Hypothalamus (tissue), 51 donors: ENCODE measurements at places on chromosomes 13 and 19.
A peak's percentile ranks its signal among the peaks of the same experiment; 100 is the strongest.

DNA sequence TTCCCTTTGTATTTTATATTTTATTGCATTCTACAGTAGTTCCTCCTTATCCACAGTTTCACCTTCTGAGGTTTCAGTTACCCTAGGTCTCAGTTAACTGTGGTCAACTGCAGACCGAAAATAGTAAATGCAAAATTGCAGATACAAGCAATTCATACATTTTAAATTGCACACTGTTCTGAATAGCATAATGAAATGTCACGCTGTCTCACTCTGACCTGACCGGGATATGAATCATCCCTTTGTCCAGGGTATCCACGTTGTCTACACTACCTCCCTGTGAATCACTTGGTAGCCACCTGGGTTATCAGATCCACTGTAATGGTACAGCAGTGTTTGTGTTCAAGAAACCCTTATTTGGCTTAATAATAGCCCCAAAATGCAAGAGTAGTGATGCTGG is 325.0 kb downstream of the DNAJC15 start:
- DNase-seq, result no peak

- DNase-seq, result no peak
These were observed 93.2 kb downstream of the STK24 start for GRCh38 chr13:98483601-98484288.

GRCh38 chr19:30226464-30227011 is 145.6 kb upstream of the ZNF536 start:
- DNase-seq, result no peak

DNA sequence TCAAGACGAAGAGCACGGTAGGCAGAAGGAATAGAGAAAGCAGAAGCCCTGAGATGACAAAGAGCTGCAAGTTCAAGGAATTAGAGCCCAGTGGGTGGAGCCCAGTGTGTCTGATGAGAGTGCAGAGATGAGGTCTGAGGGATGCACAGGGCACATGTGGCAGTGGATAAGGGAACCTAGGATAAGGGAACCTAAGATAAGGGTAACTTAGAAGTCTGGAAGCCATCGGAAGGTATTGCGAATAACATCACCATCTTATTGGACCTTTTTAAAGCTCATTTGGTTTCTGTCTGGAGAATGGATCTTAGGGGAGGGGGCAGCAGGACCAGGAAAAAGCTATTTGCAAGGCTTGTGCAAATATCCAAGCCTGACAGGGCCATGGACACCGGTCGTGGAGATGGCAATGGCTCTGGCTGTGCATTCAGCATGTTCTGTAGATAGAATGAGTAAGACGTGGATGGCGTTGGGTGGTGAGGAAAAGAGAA is 1.3 kb downstream of the FPR3 start:
- no peak for DNase-seq

- no peak for DNase-seq
These were observed 1.8 kb upstream of the CDC37 start for GRCh38 chr19:10404888-10405820.

- DNase-seq, result no peak
These were observed 31.9 kb upstream of the ATP11A start for GRCh38 chr13:112657850-112658445.

DNA sequence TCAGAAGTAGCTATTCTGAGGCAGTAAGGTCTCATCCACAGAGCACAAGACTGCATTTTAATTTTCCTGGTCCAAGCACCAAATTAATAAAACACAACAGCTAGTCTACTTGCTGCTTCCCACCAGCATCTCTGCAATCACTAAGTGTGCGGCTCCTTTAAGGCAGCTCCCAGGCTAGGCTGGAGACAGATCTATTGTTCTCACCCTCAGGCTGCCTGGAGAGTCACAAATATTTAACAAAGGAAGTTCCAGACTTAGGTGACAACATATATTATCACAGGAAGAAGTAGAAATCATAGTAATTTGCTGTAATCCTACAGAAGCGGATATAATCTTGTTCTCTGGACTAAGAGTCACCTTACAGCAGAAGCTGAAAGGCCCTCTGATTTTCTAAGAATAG is 2.2 kb upstream of the EID2 start:
- DNase-seq, result no peak

DNA sequence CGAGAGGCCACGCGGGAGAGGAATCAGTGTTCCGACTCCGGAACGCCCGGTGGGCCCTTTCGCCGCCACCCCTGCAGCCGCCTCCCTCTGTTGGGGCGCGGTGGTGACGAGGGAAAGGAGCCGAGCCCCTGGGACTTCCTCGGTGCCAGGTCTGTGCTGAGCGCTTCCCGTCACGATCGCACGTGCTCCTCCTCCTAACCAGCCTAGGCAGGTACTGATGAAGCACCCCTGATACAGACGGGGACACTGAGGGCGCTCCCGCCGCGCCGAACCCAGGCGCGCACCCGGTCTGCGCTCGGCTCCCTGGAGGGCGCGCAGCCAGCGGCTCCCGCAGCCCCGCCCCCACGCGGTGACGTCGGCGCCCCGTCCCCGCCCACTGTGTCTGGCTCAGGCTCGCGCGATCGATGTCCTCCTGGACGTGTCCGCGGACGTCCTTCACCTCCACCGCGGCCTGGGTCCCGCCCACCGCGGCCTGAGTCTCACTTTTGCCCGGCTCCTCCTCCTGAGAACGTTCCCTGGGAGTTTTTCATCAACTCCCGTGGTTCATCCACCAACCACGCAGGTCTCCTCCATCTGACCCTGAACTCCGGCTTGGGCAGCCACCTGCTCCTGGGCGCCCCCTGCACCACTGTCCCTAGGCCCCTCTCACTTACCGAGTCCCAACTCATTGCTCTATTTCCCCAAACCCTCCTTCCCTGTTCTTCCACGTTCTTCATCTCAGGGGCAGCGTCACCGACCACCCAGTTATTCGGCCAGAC is 2.6 kb upstream of the KLK15 start:
- peak; percentile 72 for DNase-seq

- DNase-seq, result no peak
These were observed 8.7 kb downstream of the CEACAM4 start for GRCh38 chr19:41617941-41618730.

DNA sequence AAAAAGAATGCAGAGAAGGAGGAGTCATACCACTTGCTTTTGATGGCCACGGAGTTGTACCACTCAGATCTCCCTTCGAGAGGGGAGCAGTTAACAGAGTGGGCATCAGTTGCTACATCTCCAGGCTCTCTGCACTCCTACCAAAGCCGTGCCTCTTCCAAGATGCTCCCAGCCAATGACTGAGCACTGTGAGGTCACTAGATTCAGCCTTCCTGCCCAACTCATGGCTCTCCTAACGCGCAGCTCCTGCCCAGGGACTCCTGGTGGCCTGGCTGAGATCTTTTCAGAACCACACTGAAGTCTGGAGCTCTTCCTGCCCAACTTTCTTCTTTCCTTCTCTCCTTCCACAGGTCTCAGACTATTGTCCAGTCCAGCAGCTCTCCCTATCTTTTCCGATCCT is 66.7 kb downstream of the LHFPL6 start:
- no peak for DNase-seq

DNA sequence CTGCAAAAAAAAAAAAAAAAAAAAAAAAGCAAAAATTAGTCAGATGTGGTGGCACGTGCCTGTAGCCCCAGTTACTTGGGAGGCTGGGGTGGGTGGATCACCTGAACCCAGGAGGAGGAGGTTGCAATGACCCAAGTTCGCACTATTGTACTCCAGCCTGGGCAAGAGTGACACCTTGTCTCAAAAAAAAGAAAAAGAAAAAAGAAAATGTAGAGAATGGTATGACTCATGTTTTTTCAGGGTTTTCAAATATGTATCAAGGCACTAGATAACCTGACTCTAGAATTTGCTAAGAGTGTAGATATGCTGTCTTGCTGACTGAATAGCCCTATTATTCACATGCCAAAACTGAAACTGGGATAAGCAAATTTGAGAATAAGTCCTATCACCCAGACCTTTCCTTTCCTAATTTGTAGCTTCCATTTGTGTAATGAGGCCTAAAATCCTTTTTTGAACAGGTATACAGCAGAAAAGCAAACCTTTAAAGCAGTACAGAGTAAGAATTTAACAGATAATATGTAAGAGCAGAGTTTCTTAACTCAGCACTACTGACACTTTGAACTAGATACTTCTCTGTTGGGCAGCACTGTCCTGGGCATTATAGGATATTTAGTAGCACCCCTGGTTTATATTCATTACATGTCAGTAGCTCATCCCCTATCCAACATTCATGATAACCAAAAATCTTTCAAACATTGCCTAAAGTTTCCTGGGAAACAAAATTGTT is 108.6 kb downstream of the ELF1 start:
- DNase-seq, result no peak

GRCh38 chr19:38071647-38072046 is 152.4 kb downstream of the DPF1 start:
- DNase-seq, result no peak

DNA sequence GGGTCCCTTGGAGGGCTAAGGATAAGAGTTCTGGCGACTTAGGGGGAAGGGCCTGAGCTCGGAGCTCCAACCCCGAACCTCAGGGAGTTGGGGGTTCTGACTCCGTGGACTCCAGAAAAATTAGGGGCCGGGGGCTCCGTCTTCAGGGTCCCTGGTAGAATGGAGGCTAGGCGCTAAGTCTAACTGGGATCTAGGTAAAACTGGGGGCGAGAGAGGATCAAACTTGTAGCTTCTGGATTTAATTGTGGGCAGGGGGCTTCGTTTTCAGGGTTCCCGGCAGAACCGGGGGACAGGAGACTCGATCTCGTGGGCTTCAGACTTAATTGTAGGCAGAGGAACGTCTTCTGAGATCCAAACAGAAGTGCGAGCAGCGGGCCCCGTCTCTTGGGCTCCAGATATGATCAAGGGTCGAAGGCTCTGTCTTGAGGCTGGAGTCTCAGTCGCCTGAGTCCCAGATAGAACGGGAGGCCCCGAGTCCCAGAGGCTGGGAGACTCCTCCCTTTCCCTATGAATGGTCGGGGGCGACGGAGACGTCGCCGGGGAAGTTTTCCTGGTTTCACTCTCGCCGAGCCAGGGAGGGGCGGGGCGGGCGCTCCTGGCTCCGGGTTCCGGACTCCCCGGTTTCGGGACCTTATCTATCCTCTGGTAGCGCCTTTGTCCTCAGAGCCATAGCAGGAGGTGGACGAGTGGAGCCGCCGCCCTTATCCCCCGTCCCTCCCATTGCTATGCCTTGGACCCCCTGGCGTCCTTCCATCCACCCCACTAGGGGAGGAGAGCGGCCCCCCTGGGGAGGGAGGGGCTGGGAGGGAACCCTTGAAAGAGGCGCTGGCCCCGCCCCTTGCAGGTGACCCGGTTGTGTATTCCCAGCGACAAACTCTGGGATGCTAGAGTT is 1.3 kb downstream of the NECTIN2 start:
- peak; percentile 31 for DNase-seq

DNA sequence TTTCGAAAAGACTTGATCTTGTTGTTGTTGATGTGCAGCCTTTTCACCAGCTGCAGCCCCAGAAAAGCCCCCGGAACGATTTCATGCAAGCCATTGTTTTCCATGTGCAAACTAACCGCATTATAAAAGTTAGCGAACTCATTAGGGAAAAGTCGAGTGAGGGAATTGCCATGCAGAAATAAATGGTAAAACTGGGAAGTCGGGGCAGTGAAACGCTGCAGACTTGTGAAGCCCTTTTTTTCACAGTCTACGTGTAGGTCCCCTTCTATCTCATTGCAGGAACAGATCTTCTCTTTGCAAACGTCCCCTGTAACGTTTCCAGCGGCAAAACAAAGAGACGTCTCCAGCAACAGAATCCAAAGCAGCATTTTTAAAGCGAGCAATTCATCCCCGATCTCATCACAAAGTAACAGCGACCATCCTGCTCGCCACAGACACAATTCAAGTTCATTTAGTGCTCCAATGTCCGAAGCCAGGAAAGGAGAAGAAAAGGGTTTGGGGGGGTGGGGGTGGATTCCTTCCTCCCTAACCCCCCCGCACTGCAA is 1.1 kb downstream of the SLITRK1 start:
- peak; percentile 36 for DNase-seq

GRCh38 chr19:2782329-2782935 is 641 bp downstream of the SGTA start:
- DNase-seq, result no peak

DNA sequence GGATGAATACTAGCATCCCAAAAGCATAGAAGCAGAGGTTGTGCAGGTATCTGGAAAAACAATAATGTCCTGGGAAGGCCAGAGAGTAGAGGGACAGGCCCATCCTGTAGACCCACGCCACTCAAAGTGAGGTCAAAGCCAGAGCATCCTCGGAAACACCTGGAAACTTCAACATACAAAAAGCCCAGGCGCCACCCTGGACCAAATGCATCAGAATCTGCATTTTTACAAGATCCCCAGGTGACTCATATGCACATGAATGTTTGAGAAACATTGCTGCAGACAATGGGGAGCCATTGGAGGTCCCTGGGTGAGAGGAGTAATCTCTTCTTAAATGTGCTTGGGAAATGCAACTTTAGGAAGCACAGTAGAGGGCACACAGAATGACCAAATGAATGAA is 684.1 kb downstream of the DIAPH3 start:
- DNase-seq, result no peak

GRCh38 chr13:52793515-52794061 is 54.0 kb upstream of the CNMD start:
- DNase-seq, result no peak

GRCh38 chr13:93388701-93389100 is 162.1 kb downstream of the GPC6 start:
- DNase-seq, result no peak

DNA sequence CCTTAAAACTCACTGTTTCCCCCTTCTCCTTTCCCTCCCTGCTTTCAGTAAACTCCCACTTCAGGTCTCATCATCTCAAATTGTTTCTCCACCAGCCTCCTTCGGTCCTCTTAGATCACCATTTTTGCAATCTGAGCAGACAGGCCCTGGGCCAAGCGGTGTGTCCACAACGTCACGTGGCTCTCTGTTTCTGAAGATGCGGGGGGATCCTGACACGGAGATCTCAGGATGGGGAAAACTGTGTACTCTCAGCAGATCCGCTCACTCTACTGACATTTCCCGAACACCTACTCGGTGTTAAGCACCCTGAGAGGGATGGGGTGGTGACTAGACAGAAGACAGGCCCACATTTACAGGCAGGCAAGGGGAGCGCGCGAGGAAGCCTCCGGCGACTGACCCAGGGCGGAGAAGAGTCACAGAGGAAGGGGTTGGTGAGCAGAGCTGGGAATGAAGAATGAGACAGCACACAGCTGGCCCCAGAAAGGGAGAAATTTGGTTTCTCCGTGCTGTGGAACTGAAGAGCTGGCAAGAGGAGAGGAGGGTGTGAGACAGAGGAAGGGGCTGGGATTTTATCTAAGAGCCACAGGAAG is 38.8 kb downstream of the SERP2 start:
- no peak for DNase-seq

DNA sequence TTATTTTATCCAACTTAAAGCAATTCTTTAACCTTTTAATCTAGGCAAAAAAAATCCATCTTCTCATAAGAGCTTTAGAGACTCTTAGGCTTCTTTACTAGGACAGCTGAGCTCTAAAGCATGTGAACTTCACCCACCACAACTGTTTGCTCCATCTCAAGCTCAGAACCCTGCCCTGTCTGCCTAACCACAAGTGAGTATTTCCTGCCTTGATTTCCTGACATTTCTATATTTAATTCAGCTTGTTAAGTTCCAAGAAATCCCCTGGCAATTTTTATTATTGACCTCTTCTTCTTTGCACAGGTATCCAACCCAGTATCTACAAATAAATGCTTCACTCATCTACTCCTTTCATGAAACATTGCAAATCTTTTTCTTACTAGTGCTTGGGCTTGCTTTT is 21.1 kb upstream of the CEACAM21 start:
- no peak for DNase-seq
